HT-29 (cell line): ENCODE measurements at places on chromosomes 11 and 22.

- peak; percentile 92 for DNase-seq
Observed at GRCh38 chr11:69101115-69101791, 52.5 kb downstream of the TPCN2 start.

GRCh38 chr11:88193278-88193677, 18.0 kb upstream of the RAB38 start:
- no peak for DNase-seq

- DNase-seq = no peak
Observed at GRCh38 chr22:36245805-36246356, 6.6 kb upstream of the APOL2 start.

DNA sequence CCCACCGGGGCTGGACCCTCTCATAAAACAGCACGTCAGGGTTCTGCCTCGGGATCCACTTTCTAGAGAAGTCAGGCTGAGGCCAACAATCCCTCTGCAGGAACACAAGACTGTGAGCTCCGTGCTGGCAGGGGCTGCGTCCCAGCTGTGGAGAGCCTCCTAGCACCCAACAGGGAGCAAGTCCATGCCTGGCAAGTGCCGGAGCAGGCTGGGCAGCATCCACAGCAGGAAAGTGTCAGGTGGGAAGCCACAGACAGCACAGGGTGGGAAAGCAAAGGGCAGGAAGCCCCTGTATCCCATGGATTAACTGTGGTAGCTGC, 682.3 kb downstream of the TBC1D22A start:
- no peak for DNase-seq

DNA sequence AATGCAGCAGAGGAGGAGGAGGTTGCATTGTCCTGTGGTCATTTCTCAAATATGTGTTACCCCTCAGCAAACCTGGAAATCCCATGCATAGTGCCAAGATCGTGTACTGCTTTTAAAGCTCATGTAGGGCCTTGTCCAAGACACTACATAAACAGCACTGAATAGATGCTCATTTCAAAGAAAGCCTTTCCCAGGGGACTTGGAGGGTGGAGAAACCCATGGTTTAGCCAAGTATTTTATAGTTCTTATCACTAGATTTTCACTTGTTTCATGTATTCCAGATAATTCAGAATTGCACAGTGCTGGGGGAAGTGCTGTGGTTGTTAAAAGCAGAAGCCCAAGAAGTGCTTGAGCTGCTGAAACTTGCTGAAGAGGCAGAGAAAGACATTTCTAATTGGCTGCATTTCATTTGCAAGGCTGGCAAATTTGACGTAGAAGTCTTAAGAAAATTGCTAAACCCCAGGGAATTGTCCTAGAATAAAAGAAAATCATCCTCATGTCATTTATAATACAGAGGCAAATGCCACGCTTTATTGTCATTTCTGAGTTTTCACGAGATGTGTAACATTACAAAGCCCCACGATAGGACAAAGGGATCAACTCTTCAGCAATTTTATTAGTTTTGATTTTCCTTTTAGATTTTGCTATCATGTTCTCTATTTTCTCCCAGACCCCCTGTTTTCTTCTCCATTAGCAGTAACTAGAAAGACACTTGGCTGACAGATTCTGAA, 20.1 kb downstream of the CSRP3 start:
- no peak for DNase-seq

DNA sequence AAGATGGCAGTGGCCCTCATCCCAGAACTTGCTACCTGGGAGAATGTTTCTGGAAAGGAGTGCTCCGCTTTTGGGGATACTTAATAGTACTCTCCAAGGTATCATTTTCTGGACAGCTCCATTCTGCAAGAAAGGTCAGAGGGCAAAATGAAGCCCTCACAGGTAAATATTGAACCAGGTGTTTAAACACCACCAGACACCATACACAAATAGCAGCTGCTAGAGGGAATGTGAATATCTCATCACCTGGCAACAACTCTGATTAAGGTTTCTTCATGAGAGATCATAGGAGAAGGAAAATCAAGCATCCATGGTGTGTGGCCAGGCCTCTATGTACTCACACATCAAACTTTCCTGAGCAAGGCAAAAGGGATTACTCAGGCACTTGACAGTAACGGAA, 226.1 kb upstream of the FAT3 start:
- DNase-seq = no peak
